ENCODE measurements at places on chromosomes 2 and 18.

- DNase-seq, result no peak
Measured at GRCh38 chr2:219578811-219579613, 6.9 kb downstream of the INHA start.

- no peak for DNase-seq
Measured at GRCh38 chr18:50627594-50628532, 68.0 kb downstream of the MAPK4 start.

- DNase-seq, result no peak
Measured at GRCh38 chr2:43566461-43566729, 29.4 kb downstream of the THADA start.

GRCh38 chr2:10005461-10006235, 37.7 kb upstream of the KLF11 start:
- DNase-seq, result no peak

DNA sequence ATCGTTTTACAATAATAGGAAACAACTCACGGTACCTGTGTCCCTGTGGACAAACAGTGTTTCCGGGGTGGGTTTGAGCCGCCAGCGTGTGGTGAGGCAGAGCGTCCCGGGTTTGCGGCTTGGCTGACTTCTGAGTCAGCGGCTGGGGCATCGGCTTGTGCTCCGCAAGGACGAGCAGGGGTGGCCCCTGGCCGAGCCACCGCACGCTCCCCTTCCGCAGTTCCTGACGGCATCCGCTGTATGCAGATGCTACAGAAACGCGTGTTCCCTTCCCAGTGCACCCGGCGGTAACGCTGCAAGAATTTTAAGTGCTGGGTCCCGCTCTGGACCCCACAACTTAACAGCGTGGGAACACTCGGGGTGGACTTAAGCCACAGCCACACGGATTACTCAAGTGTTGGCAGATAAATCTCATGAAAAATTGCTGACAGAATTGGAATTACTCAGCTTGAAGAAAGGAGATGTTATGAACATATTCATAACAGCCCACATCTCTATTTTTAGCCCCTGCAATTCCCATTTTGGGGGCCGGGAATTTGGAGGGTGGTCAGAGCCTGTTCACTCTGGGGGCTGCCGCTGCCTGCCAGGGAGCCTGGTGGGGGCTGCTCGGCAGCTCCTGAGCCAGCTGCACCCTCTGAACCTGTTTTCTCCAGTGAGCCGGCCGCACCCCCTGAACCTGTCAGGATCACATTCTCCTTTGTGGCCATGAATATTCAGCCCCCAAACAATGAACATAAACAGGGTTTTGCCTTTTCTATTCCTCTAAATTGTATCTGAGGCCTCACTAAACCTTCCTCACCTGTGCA, 12.6 kb upstream of the KCNG2 start:
- no peak for DNase-seq

DNA sequence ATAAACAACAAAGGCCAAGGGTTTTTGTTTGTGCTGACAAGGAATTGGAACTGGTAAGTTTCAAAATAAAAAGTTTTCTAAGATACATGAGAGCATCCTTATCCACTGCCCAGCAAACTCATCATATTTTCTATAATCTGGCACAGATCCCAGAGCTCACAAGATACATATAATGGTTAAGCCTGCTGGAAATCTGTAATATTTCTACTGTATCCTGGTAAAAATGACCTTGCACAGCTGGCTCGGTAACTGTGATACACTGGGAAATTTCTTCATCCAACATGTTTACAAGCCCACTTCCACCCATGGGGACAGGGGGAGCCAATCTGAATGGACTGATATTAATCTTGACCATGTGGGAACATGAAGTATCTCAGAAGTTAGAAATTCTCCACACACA, 425.4 kb upstream of the MMADHC start:
- no peak for DNase-seq
